ENCODE measurements at places on chromosomes 6 and 20.

DNA sequence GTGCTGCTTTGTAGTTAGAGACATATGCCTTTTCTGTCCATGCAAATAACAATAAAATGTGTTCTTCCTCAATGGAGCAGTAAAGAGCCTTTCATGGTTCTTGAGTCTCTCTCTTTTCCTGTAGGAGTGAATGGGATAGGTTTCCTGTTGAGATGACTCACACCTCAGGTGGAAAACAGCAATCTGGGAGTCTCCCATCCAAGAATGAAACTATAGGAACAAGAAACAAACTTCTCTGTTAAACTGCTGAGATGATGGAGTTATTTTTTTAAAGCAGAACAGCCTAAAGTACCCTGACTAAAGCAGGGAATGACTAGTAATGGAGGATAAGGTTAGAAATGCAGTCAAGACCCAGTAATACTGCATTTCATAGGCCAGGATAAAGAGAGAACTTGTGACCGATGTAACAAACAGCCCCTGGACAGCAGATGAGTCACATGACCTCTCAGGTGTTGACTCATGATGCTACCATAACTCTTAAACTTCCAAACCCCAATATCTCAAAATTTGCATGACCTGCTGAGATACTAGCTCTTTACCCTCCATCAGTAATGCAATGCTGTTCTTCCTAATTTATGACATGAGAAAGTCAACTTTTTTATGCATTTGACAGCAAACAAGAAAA lies 548.9 kb downstream of the CBLN4 start:
- DNase-seq, result no peak

DNA sequence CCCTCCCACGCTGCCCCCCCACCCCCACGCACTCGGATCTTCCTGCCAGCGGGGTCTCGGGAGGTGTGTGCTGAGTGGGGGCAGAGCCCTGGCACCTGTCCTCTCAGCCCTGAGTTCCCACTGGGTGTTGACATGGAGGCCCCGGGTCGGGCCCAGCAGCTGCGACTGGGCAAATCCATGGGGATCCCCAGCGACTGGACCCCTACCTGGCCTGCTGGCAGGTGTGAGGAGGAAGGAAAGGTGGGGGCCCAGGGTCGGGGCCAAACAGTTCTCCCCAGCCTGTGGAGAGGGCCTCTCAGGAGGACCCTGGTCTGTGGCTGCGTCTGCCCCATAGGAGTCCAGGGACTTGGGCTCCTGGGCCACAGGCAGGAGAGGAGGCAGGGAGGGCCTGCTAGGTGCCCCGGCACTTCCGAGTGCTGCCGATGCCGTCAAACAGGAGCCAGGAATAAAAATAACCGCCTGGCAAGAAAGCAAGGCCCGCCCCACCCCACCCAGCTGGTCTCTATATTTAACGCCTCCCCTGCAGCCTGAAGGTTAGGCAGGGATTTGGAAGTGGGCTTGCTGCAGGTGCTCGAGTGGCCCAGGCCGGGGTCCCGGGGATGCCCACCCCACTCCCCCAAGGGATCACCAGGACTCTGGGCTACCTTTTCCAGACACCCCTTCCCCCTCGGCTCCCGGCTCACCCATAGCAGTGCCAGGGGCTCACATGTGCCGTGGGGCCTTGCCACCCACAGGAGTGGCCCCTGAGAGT lies 1.4 kb upstream of the EEF1A2 start:
- DNase-seq, result no peak

DNA sequence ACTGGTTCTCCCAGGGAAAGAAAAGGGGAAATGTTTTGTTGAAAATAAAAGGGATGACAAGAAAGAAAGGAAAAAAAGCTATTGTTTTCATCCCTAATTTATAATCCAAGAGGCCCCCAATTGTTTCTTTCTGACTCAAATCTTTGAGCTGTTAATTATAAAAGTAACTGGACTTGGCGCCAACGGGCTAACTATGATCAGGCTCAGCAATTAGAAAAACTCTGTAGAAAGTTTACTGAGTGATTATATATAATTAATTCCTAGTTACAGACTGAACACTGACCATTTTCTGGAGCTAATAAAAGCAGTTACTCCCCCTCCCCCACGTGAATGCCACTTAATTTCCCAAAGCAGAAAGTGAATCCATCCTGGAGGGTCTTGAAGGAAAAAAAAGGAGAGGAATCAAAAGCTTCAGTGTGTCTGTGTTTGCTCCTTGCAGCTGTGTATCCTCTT lies 3.2 kb downstream of the ZMYND8 start:
- no peak for DNase-seq

- DNase-seq, result no peak
Measured at GRCh38 chr6:154749341-154749740, 16.1 kb downstream of the SCAF8 start.

DNA sequence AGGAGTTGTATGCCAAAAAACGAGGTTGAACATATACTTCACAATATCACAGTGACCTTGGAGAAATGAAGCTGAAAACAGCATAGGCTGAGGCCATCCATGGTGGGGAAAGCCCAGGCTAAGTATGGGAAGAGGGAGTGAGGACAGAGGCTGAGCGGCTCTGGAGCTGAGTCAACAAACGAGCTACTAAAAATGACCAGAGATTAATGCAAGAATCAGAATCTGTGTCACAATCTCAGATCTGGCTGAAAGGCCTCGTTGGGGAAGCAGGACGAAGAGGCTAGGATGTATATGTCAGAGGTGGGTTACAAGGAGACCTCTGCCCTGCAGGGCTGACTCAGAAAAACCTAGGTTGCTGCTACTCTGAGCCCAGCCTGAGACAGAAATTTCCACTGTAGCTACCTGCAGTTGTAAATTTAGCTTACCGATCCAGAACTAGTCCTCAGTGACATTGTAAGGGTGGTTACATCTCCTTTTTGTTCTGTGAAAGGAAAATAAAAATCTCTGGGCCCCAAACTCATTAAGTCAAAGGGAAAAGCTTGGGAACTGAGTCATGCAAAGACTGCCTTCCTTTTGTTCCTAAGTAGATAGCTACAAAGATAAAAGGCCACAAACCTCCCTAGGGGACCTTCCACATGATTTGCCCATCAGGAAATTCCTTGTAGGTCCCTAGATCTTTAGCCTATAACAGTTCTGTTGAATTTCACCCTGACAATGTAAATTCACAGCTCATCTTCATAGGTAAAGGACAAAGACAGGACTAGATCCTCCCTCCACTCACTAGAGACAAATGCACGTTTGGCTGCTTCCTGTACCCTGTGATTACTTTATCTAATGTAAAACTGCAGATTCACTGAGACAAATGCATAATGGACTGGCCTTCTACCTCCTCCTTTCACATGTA lies 8.5 kb upstream of the TUBB2A start:
- no peak for DNase-seq

DNA sequence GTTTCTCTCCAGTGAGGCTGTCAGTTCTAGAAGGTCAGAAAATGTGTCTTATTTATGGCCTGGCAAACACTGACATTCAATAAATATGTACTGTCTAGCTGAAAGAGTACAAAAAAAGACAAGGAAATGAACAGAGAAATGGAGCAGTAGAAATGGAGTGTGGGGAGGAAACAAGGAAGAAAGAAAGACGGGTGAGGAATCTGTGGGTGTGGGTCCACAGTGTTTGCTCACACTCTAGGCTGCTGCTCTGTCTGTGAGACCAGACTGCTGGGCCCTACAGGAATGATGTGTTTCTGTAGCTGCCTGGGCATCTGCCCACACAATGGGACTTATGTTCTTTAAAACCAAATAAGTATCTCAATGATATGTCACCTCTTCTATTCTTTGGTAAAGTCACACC lies 114.2 kb downstream of the MOXD1 start:
- DNase-seq, result no peak

- DNase-seq, result no peak
Measured at GRCh38 chr6:31945507-31946369, at the start of gene CFB. Gene CFB (plus strand): TSS chr6:31946095. CDS start chr6:31946222, 127 bp downstream.

- DNase-seq, result no peak
Measured at GRCh38 chr6:35980991-35981645, 43.3 kb downstream of the SLC26A8 start.

GRCh38 chr6:7152462-7152861 lies 44.7 kb downstream of the RREB1 start:
- DNase-seq, result no peak

GRCh38 chr6:166343150-166343487 lies 774 bp upstream of the SFT2D1 start:
- no peak for DNase-seq

DNA sequence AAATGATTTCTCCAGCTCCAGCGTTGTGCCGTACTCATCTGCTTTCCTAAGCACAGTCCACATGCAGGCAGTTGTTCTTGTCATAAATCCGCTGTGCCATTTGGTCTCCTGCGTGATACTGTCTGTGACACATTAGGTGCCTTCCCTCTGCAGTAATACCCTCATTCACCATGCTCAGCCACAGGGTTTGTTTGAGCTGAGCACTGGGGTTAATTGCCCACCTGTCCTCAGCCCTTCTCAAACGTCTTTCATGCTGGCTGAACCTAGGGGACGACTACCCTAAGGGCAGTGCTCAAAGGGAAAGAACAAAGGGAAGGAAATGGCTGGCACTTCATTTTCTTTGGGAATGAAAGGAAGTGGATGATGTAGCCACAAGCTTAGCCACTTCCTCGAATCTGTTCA lies 64.2 kb upstream of the MYLIP start:
- DNase-seq, result no peak

DNA sequence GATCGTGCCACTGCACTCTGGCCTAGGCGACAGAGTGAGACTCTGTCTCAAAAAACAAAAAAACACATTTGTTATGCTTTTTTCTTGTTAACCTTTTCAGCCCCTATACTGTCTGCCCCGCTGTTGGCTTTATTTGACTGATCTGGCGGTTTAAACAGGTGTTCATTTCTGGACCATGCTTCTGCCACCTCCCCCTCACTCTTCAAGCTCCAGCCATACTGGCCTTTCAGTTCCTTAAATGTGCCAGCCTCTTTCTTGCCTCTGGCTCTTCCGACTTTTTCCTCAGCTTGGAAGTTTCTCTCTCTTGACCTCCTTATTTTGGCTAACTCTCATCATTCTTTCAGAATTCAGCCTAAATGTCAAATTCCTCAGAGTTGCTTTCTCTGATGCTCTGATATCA lies 35.2 kb upstream of the TXLNB start:
- no peak for DNase-seq

DNA sequence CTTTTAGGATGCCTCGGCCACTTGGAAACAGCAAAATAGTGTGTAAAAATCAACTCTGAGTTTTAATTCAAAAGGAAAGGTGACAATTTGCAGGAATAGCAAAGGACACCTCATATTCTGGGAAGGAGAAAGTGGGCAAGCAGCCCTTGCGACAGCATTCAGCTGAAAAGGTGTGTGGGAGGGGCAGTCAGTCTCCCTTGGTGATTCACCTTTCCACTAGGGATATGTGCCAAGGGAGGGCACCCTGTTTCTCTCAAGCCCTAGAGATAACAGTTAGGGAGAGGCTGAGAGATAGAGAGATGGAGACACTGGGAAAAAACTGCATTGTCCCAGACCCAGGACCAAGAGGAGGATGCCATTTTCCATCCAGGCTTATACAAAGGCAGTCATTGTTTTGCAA lies 228.1 kb downstream of the EPM2A start:
- no peak for DNase-seq

DNA sequence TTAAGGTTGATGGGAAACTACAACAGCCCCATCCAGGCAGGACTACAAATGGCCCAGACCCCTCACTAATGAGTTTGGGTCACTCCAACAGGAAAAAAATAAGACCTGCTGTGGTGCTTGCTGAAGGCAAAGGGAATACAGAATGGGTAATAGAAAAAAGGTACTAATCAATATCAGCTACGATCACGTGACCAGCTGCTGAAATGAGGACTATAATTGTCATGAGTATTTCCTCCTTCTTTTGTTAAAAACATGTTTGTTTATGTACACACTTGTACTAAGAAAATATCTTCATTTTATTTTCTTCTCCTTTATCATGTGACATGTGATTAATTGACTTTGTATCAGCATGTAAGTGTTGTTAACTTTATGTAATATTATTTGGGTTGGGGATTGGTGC lies 199.9 kb downstream of the GJA1 start:
- no peak for DNase-seq

- no peak for DNase-seq
Measured at GRCh38 chr6:131038597-131039344, 24.3 kb downstream of the EPB41L2 start.

- no peak for DNase-seq
Measured at GRCh38 chr6:149448821-149449453, 35.9 kb downstream of the ZC3H12D start.

DNA sequence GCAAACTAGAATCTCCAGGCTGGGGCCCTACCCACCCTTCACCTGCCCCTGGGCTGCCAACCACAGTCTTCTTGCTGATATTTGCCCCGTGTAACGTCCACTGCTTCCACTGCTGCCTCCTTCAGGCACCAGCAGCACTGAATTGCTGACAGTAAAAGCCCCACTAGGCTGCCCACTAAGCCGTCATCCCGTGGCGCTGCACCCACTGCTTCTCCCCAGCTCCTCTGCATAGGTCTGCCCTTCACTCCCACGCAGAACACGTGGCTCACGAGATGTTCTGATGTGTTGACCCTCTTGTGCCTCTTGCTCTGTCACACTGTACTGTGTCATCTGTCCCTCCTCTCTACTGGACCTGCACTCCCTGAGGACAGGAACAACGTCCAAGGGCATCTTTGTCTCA lies 86.3 kb upstream of the HIVEP1 start:
- no peak for DNase-seq

DNA sequence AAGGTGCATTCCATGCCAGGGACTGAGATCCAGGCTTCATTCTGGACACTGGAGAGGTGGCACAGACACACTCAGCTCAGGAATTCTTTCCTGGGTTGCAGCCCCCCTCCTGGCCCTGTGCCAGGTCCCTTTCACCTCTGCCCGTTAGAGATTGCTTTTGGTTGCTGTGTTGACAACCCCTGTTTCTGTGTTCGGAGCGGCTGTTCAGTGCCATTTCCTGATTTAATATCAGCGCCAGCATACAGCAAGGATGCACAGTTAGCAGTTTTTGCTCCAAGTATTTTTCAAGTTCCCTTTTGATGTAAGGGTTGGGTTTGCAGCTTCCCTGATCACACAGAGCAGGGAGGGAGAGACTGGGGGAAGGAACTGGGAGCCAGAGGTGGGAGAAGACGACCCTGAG lies 8.5 kb upstream of the MAFB start:
- no peak for DNase-seq

DNA sequence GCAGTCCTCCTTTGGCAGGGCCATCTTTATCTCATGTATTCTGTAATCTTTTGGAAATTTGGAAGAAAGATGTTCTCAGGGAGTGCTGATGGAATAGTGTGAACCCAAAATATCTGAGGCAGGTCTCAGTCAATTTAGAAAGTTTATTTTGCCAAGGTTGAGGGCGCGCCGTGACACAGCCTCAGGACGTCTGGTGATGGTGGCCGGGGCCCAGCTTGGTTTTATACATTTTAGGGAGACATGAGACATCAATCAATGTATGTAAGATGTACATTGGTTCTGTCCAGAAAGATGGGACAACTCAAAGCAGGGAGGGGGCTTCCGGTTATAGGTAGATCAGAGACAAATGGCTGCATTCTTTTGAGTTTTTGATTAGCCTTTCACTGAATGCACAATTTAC lies 89.8 kb downstream of the ERMARD start:
- DNase-seq, result no peak

DNA sequence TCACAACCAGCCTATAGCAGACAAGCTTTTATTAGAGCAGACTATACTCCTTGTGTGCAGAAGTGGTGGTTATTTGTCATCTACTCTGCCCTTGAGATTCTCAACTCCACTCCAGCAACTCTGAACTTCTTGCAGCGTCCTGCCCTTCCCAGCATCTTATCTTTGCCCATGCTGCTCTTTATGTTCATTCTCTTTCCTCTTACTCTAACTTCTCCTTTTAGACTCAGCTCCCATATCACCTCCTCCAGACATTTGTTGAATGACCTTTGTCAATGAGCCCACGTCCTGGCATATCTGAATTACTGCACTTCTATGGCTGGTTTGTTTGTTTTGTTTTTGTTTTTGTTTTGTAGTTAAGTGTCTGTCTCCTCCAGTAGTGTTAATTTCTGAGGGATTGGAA lies 81.2 kb downstream of the KCNQ5 start:
- no peak for DNase-seq

Measured in left forelimb (tissue), 1 donor.